ENCODE measurements at places on chromosomes 12 and 14.

DNA sequence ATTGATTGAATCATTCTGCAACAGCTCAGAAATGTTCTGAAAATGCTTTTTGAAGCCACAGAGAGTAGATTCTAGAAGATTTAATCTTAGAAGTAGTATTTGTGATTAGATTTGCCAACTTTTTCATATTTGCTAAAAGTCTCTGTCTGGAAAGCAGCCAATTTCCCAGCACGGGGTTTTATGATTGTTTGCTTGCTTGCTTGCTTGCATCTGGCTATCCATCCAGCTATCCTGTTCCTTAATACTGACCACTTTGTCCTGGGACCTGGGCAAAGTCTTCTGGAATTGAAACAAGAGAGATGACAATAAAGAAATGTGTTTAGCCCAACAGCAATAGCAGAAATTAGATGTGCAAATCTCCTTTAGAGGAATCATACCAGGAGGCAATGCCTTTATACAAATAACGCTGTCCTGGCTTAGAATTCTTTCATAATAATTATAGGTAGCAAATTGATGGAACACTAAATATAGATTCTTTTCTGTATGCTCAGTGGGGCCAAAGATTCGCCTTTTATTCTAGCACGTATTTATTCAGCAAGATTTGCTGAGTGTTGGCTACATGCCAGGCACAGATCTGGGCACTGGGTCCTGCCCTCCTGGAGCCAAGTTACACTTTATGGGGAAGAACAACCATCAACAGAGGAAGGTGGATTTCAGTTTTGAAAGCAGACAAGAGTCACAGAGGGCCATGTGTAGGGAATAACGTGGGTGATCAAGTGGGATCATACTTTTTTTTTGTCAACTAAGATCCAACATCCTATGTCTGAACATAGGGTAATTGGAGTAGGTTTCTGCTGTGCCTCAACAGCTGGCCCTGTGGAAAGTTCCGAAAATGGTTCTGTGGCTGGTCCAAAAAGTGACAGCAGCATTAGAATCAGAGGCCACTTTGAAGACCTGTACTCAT is 25.3 kb downstream of the MYBPC1 start:
- no peak for DNase-seq

DNA sequence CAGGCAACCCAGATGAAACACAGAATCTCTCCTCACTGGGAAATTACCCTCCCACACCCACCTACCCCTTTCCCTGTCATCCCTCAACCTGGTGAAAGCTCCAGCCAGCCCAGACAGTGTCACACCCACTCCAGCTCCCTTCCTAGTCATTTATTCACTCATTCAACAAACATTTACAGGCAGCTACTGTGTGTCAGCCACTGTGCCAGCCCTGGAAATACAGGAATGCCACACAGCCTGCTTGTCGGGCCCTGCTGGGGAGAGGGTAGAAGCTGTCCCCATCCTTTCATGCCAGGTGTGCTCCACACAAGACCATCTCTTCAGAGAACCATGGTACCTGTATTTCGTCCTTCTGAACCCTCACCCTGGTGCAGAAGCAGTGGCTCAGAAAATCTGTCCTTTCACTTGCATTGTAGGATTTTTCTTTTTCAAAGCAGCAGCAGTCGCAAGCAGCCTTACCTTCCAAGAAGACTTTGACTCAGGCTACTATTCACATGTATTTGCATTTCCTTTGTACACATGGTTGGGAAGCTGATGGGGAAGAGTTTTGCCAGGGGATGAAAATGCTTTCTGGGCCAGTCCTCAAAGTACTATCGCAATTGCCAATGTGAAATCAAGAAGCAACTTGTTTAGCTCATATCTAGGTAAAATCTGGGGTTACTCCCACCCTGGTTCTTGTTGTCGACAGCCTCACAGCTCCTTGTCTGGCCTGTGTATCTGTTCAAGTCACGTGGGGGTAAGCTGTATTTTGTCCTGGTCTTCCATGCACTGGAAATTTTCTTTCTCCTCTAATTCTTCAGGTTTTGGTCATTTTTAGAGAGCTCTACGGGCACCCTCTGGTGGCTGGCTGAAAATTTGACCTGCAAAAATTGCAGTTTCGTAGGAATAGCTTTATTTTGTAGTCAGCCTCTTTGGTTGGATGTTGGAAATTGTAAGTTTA is 147.4 kb upstream of the EGLN3 start:
- no peak for DNase-seq

GRCh38 chr14:74840603-74841030 is 35.3 kb downstream of the PROX2 start:
- DNase-seq = no peak

DNA sequence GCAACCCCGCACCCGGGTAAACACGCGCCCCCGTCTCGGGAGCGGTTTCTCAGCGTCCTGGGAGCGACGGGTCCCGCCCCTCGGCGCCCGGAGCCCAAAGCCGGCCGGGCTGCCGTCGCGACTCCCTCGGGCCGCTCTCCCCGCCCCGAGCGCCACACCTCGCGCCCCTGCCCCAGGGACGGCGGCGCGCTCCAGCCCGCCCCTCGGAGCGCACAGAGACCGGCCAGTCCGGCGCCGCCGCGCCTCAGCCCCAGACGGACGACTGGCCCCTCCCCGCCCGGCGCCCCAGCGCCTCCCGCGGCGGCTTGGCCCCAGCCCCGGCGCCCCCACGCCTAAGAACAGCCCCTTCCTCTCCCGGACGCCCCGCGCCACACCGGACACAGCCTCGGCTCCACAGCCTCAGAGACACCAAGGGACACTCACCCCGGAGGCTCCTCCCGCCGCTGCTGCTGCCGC is 411 bp downstream of the BTBD7 start:
- DNase-seq = no peak

GRCh38 chr14:22715186-22715812 is 51.2 kb upstream of the OXA1L start:
- no peak for DNase-seq

DNA sequence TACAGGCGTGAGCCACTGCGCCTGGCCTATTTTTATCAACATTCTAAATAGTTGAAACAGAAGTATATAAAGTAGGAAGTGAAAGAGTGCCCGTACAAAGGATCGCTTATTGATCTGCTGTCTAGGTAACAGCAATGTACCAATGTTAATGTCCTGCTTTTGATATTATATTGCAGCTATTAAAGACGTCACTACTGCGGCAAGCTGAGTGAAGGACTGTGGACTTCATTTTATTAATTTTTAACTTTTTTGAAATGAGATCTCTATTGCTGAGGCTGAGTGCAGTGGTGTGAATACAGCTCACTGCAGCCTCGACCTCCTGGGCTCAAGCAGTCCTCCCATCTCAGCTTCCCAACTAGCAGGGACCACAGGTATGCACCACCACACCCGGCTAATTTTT is 10.8 kb downstream of the PTGR2 start:
- DNase-seq = no peak

DNA sequence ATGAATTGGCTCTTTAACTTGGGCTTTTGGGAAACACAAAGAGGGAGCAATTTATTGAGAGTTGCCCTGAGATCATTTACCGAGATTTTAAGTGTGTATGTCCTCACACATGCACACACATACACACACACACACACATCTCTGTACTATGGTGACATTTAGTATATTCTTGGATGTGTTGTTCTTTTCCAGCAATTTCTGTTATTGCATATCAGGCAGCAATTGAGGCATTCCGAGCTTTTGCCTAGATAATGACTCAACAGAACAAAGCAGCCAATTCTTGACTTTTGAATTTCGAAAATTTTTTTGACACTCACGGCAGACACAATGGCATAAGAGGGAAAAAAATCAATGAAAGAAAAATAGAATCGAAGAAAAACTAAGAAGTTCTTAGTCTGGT is 248.5 kb downstream of the DUSP6 start:
- no peak for DNase-seq

GRCh38 chr12:123942238-123942653 is 30.4 kb downstream of the CCDC92 start:
- no peak for DNase-seq

DNA sequence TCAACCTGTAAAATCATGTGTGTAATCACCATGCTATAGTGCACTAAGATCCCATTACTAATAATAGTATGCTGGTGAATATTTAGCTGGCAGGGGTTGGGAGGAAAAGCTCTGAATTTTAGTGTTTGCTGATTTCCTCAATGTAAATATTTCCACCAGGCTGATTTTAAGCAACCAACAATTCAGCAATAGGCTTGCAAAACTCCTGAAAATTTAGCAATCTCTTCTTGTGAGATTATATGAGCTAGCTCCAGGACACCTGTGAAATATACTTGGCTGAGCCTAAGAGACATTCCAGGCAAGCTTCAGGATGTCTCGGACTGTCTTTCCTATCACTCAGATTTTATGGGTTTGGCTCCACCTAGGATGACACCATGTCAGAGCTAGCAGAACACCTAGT is 106.9 kb upstream of the ANO4 start:
- no peak for DNase-seq

DNA sequence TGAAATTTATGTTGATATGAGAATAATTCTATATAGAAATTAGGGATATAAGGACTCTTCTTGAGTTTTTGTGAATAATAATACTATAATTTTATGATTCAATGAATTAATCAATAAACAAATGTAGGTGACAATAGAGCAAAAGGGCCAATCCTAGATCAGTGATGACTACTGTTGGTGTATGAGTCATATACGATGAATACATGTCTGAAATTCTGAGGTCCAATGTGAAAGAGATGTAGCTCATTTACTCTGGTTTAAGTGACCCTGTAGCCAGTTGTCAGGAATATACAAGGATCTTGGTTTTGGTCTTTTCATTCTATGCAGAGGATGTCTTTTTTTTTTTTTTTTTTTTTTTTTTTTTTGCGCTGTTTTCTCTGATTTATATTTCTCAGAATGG is 72.1 kb upstream of the RTL1 start:
- DNase-seq = no peak

DNA sequence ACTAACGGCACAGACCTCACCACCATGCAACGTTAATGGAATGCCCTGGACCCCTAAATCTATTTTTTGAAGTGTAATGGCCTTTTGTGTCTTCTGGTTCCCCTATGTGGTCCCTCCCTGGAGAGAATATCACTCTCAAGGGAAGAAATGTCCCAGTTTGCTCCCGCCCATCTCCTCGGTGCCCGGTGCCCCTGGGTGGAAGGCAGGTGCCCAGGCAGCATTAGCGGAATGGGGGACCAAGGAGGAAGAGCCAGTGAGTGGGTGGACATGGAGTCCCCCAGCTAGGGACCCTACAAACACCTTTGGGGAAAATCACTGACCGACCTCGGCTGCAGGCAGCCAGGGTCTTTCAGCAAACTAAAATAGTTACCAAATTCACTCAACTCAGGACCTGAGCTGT is 212.1 kb upstream of the RTL1 start:
- DNase-seq = no peak

GRCh38 chr12:10783252-10783651 is 19.2 kb downstream of the TAS2R7 start:
- no peak for DNase-seq

- DNase-seq = no peak
Measured at GRCh38 chr12:29103539-29103974, 45.5 kb upstream of the FAR2 start.

DNA sequence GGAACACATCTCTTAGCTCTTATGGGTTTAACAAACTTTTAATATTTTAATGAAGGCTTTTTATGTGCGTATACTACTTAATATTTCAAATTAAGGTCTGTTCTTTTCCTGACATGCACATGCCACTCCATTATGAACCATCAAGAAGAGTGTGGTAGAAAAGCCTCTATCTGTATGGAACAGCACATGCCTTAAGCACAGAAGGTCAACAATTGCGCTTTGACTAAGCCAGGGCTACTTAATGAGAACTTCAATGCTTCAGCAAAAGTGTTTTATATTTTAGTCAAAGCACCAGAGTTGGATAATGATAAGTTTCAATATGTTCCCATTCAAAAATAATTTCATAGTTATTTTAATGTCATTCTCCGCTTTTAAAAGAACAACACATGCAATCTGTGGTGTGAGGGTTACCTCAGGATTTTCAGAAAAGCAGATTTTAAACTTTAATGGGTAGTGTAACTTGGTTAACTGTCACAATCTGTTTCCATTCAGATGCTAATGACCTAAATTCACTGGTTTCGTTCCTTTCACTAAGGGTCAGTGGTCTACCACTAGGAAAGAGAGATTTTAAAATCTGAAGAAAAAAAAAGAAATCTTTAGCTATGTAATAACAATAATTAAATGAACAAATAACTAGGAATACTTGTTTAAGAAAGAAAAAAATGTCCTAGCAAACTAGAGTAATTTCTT is 193.4 kb upstream of the NOVA1 start:
- DNase-seq = no peak

GRCh38 chr12:92481066-92481465 is 221.7 kb upstream of the PLEKHG7 start:
- DNase-seq = no peak

DNA sequence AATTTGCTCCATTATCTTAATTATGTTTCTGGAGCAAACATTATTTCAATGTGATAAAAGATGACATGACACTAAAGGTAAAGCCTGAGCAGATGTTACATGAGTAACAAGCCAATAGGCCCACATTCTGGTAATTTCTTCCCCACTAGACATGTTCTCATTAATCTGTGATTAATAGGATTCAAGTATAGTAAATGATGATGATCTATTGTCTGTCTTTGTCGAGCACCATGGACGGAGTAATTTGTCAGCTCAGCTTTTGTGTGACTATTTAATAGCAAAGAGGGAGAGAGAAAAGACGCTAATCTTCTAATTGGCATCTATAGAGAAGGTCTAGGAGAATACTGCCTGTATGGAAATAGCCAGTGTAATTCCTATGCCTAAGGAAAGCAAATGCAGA is 62.2 kb upstream of the INSM2 start:
- no peak for DNase-seq

GRCh38 chr12:57342207-57342691 is 88.6 kb downstream of the R3HDM2 start:
- no peak for DNase-seq

DNA sequence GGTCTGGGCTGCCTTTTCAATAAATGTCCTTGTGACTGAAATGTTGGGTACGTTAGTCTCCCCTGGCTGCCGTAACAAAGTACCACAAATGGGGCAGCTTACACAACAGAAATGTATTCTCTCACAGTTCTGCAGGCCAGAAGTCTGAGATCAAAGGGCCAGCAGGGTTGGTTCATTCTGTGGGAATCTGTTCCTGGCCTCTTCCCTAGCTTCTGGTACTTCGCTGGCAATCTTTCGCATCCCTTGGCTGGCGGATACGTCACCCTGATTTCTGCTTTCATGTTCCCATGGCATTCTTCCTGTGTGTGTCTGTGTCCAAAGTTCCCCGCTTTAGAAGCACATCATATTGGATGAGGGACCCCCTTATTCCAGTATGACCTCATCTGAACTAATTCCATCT is 95.8 kb upstream of the NCOR2 start:
- no peak for DNase-seq

DNA sequence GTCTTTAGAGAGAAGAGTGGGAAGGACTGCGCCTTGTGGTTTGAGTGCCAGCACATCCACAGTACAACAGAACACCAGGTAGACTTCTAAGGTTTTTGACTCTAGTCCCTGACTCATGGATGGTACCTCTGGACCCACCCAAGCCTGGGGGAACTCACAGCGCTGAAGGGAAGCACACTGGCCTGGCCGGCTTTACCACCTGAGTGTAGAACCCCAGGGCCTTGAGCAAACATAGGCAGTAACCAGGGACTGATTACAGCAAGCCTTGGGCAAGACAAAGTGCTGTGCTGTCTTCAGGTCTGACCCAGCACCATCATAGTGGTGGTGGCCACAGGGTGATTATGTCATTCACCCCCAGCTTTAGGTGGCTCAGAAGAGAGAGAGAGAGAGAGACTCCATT is 17.2 kb downstream of the EML5 start:
- no peak for DNase-seq

GRCh38 chr12:24047326-24047725 is 97.9 kb upstream of the SOX5 start:
- no peak for DNase-seq

GRCh38 chr12:115320967-115321366 is 637.0 kb upstream of the TBX3 start:
- DNase-seq = no peak

GRCh38 chr12:1992732-1993131 is 11.5 kb downstream of the DCP1B start:
- no peak for DNase-seq
